ENCODE measurements at places on chromosomes 7 and 10.

GRCh38 chr10:130748409-130749057 lies 563.0 kb downstream of the TCERG1L start:
- no peak for DNase-seq

DNA sequence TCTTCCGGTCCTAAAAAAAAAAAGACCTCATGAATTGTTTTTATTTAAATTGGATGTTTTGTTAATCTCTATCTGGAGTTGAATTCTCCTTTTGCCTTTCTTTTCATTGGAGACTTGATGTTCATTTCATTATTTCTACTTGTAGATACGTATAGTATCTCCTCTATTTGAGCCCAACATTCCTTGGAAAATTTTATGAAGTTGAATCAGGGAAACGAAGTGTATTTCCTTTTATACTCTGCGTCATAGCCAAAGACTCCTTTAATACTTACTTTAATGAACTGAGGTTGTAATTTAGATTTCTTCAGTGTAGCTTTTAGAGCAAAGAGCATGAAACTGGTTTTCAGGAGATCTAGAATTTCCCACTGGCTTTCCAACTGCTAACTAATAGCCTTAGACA lies 132.4 kb downstream of the KIAA1217 start:
- DNase-seq, result no peak

- no peak for DNase-seq
Measured at GRCh38 chr7:40475681-40475982, 340.8 kb downstream of the SUGCT start.

- no peak for DNase-seq
Measured at GRCh38 chr10:88094795-88095194, 231.4 kb downstream of the PTEN start.

DNA sequence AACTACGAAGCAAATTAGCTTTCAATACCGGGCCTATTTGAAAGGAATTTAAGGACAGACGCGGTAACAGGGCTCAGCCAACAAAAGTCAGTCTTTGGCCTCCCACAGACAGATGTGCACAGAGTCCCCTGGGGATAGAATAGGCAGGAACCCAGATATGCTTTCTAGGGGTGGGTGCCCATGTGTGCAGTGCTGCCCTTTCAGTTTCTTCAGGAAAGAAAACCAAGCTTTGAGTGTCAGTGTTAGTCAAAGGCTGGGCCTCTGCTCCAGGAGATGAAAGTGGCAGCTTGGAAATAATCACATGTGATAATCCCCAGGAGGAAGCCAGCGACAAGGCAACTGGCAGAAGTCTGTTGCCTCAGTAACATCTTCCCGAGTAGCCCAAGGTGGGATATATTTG lies 43.8 kb upstream of the CSTF2T start:
- no peak for DNase-seq

DNA sequence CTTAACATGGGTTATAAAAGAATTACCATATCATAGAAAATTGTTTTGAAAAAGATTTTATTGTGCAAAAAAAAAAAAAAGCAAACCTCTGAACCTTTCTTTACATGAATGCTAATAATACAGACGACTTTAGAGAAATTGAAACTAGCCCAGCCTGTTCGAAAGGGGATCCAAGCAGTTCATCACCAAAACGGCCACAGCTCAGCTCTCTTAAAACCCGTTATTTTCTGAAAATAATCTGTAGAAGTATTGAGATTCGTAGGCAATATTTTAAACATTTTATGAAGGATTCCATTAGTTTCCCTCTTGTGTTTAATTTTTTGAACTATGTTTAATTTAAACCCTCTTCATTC lies 9.9 kb upstream of the GSAP start:
- no peak for DNase-seq

- no peak for DNase-seq
Measured at GRCh38 chr7:22204312-22204711, 152.6 kb downstream of the RAPGEF5 start.

GRCh38 chr10:131452926-131453720 lies 141.6 kb upstream of the TCERG1L start:
- DNase-seq, result no peak

GRCh38 chr10:33569702-33570101 lies 235.2 kb upstream of the NRP1 start:
- DNase-seq, result peak; percentile 40

- no peak for DNase-seq
Measured at GRCh38 chr7:6590645-6591110, 857 bp downstream of the INTS15 start.

GRCh38 chr10:51733057-51733456 lies 33.7 kb upstream of the CSTF2T start:
- no peak for DNase-seq

- DNase-seq, result peak; percentile 89
Measured at GRCh38 chr7:139118234-139118804, 8.8 kb upstream of the ZC3HAV1 start.

- DNase-seq, result peak; percentile 90
Measured at GRCh38 chr10:112949875-112950507, at the start of gene TCF7L2. TSS of gene TCF7L2 (plus strand) at chr10:112950247. CDS start at chr10:112950757, 510 bp downstream.

DNA sequence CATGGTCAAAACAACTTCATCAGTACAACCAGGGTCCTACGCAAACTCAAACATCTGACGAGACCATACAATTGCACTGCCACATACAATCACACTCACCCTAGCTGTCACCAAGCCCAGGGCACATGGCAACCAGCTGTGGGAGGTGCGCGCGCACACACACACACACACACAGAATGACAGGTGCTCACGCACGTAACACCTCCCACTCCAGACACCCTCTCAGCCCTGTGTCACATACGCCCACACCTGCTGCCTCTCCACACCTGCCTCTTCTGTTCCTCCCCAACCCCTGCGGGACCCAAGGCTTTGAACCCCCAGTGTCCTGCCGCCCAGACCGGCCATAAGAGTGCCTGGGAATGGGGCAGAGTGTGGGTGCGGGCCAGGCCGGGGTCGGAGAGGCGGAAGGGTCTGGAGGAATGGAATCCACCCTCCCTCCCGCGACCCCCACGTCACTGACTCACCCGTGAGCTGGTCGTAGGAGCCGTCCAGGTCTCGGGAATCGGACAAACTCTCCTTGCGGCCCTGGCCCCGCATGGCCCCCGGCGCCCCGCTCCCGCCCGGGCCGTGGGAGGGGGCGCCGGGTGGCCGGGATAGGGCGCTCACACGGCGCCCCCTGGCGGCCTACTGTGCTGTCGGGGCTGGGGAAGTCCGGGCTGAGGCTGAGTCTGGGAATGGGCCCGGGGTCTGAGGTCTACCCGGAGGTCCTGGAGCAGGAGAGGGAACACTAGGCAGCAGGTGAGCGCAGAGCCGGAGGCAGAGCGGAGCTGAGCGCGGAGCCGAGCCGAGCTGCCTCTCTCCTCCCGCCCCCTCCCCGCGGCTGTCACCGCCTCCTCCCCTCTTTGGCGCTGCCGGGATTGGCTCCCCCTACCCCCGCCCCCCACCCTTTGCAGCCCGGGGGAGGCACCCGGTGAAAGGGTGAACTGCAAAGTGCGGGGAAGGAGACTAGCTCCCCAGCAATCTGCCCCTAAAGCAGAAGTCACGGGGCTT lies at the start of gene KCNIP2:
Gene KCNIP2, minus strand, starts transcription at position 769 of the 990 bp plus-strand sequence. Its CDS starts 232 bp downstream, at position 537.
- DNase-seq, result peak; percentile 55

GRCh38 chr10:117662126-117662525 lies 119.6 kb downstream of the EMX2 start:
- DNase-seq, result no peak

GRCh38 chr7:22480523-22481075 lies 19.4 kb downstream of the STEAP1B start:
- DNase-seq, result no peak

DNA sequence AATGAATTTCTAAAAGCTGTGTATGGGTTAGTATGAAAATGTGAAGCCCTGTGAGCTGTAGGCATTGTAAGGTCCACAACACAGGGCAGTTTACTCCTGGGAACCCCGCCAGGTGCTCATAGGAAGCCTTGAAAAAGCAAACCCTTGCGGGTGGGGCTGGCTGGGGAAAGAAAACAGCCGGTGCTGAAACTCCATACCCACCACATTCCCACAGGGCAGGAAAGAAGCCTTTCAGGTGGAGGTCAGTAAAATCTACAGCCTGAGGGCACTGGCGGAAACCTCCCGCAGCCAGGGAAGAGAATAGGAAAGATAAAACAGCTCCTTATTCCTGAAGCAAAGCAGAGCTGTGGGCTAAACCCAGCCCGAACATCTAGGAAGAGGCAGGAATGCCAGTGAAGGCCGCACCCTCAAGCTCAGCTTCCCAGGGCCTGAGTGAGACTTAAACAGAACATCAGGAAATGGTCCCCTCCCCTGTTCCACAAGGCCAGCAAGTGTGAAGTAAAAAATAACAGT lies 34.7 kb downstream of the PODXL start:
- no peak for DNase-seq

DNA sequence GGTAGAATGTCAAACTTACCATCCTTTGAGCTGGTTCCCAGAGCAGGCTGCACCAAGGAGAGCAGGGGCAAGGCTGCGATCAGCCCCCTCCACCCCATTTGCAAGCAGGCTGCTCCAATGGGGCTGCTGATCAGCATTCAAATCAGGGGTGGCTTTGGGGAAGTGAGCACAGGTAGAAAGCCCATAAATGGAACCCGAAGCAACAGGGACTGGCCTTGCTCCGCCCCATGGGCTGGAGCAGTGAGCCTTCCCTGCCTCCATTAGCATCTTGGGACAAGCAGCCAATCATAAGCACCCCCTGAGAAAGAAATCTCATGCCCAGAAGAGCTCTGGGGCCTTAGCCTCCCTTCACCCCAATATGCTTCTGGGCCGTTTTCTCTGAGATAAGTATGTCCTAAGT lies 4.0 kb upstream of the PKD1L1 start:
- DNase-seq, result no peak

DNA sequence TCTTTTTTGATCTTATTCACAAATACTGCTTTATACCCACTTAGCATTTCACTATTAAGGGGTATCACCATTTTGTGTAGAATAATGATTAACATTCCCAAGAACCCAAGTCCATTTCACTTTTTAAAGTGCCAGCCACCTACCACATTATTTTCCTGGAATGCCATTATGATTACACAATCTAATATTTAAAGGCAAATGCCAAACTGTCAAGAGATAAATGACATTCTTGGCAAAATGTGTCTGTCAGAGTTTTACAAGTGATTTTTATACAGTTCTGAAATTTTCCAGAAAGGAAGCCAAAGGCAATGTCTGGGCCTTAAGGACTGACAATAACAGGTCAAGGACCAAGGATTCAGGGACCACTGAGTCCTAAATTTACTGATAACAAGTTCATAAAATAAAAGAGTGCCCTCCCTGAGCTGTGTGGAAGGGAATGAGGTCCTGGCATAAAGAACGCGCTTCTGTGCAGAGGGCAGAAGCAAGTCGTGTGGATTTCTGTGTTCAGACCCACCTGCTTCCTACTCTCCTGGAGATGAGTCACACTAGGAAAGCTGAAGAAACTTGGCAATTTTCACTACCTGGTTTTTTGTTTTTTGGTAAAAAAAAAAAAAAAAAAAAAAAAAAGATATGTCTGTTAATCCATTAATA lies 66.5 kb downstream of the UBE2H start:
- no peak for DNase-seq

DNA sequence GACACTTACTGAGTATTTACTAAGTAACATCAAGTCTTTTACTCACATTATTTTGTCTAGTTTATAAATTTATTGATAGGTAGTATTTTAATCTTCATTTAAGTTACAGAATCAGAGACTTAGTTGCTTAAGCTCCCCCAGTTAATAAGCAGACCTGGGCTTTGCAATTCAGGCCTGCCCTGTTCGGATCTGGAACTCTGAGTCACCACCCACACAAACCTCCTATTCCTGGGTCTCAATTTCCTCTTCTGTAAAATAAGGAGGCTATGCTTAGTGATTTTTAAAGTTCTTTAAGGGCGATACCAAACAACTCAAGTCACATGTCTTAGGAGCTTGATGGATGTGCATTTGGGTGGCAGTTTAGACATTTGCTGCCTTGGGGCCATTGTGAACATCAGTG lies 3.5 kb upstream of the MGAM start:
- peak; percentile 77 for DNase-seq

GRCh38 chr7:107201795-107202450 lies 33.1 kb downstream of the HBP1 start:
- DNase-seq, result no peak

GRCh38 chr10:61747307-61747706 lies 84.6 kb downstream of the CABCOCO1 start:
- no peak for DNase-seq

GRCh38 chr7:24729365-24730017 lies 27.8 kb downstream of the GSDME start:
- no peak for DNase-seq

DNA sequence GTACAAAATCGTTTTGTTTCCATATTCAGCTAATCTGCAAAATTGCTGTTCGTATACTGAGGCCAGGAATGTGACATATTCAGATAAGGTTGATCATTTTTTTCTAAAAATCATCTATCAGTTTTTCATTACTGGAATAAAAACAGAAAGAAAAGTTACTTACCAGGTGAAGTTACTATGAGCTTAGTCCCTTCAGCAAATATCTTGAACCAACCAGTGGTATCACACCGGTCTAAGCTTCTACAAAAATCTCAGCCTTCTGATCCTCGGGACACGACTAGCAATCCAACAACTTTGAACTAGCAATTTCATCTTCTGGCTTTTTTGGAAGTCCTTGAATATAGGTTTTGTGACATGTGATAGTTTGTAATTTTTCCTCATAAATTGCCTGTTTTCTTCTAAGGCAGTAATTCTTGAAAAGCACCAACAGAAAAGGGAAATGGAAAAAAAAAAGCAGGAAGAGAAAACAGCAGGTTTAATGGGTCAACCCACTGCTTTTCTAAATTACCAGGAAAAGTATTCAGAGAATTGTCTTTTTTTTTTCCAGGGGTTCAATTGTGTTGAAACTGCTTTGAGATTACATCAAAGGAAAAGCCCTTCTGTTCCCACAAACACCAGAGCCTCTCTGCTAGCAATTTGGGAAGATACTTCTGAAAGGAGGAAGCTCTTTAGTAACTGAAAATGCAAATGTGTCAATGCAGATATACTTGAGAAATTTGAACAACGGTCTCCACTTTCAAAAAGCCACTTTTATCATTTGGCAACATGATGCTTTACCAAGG lies 2.9 kb upstream of the TARP start:
- DNase-seq, result peak; percentile 27

- no peak for DNase-seq
Measured at GRCh38 chr7:51054231-51054630, 262.4 kb downstream of the COBL start.

- no peak for DNase-seq
Measured at GRCh38 chr10:77377678-77378352, 259.8 kb downstream of the KCNMA1 start.

DNA sequence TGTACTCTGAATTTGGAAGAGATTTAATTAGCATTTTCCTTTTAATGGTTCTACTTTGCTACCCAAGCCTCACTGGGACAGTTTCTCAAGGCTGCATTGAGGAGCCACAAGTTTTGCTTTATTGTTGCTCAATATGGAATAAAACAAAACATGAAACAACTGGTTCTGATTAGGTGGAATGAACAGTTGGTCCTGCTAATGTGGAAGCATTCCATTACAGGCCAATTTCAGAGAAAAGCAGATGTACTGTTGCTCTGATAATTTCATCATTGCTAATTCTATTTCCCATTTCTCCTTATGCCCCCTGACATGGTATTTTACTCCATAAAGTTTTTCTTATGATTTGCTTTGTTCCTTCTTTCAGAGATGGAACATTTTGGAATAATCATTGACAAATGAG lies 66.0 kb upstream of the PAPSS2 start:
- no peak for DNase-seq

- no peak for DNase-seq
Measured at GRCh38 chr10:68992636-68993440, 4.2 kb downstream of the KIFBP start.
